ENCODE measurements at places on chromosomes 3 and 15.

- no peak for DNase-seq
Measured at GRCh38 chr15:68488966-68489365, 57.0 kb upstream of the ITGA11 start.

- no peak for DNase-seq
Measured at GRCh38 chr3:184545769-184546168, 15.8 kb upstream of the EPHB3 start.

GRCh38 chr3:134336587-134336986, 37.7 kb downstream of the AMOTL2 start:
- no peak for DNase-seq

DNA sequence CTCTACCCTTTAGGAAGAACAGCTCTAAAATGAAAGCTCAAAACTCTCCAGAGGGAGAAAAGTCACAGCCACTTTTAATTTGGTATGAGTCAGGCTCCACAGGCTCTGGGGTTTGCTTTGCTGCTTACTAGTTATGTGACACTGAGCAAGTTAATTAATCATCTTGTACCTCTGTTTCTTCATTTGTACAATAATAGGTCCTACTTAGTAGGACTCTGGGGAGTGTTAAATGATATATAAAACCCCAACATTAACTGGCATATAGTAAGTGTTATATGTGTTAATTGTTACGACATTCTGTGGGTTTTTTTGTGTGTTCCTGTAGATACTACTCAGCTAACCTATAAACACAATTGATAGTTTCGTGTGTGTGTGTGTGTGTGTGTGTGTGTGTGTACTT, 6.6 kb downstream of the ACKR2 start:
- DNase-seq: no peak

GRCh38 chr3:141436180-141436579, 50.6 kb upstream of the RASA2 start:
- no peak for DNase-seq

DNA sequence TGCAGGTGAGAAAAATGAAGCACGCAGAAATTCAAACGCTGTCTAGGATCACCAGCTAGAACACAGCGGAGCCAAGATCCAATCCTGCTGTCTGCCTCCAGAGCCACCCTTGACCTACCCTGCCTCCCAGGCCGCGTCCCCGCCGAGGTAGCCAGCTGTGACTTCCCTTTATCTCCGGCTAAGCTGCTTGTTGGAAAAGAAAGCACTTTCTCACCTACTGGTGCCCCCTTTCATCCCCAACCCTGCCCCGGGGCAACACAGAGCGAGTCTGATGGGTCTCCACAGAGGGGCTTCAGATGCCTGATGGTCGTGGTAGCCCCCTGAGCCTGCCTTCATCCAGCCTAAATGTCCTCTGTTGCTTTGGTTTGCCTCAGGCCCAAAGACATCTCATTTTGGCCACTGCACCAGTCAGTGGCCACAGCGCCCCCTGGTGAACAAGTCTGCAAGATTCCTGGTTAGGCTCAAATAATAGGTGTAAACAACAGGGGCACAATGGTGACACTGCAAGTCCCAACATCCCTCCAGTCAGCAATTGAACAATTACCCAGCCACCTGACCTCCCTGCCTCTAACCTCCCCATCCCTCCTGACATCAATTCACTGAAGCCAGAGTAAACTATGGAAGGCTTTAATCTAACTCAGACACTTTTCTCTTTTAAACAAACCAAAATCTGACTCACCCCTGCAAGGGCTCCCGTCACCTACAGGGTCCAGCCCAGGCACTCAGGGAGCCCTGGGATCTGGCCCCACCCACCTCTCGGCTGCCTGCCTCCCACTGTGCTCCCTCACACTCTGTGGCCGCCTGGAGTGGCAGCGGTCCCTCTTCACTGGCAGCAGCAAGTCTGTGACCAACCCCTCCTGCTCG, 27.3 kb upstream of the BCL2L10 start:
- DNase-seq: peak; percentile 30

GRCh38 chr3:122245513-122246174, 62.2 kb downstream of the CASR start:
- DNase-seq: no peak

DNA sequence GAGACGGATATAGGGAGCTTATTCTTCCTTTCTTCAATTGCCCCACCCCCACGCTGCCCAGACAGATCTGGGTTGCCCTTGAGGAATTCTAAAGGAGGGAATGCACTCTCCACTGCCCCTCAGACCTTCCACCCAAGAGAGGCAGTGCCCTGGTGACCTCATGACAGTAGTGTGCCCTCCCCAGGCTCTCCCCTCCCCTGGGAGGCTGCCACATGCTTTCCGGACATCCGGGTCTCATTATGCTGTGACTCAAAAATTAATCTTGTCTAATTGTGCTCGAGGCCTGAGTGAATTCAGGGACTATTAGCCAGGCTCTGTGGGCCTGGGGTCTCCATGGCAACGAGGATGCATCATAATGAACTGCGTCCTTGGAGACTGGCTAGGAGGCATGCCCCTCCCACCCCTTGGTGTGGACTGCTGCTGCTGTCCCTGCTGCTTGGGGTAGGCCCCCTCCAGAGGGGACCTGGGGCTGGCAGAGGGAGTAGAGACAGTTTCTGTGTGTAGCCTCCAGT, 20.8 kb downstream of the CORO2B start:
- DNase-seq: no peak

GRCh38 chr15:52255935-52256334, 39.7 kb downstream of the MYO5C start:
- DNase-seq: no peak

DNA sequence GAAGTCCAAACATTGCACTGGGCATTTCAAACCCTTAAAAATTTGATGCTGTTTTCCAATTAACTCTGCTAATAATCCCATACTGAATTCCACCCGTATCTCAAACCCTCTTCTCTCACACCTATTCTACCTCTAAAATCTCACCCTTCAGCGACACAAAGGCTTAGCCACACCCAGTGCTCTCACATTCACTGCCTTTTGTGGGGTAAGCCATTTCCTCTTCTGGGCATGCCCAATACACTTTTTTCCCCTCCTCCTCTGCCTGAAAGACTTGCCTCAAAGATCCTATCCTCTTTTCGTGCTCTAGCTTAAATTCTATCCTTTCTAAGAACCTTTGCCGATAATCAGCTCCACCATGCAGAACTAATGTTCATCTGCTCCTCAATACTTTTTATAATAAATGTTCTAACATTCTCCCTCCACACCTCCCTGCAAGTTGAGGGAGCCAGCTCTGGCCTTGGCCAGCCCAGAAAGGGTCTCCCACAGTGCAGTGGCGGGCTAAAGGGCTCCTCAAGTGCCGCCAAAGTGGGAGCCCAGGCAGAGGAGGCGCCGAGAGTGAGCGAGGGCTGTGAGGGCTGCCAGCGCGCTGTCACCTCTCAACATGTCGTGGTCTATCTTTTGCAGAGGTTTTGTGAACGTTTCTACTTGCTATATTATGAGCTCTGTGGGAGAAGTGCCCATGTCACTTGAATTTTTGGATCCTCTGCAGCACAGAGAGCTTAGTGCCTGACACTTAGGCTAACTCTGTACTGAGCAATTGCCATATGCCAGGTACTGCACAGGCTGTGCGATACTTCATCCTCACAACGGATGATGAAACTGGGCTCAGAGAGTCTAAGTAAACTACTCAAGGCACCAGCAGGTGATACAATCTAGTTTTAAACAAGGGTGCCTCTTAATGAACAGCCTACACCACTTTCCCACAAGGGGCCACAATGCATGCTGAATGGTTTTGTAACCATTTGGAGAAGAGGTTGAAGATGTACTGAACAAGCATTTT, 53.6 kb upstream of the BCL6 start:
- DNase-seq: no peak

DNA sequence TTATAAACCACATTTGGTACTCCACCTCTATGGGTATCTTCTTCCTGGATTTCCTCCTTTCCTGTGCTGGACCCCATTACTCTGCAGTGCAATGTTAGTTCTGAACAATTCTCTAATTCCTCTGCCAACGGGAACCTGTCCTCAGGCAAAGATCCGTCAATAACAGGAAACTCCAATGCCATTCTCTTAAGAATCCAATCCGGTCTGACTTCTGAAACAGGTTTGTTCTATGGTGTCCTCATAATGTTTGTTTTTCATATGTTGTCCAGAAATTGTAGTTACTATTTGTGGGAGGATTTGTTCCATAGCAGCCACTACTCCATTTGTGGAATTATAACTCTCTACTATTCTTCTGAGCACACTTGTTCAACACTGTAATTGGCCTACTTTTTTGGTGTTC, 112.7 kb downstream of the TBL1XR1 start:
- DNase-seq: no peak

- DNase-seq: no peak
Measured at GRCh38 chr3:58092521-58092920, 84.3 kb downstream of the FLNB start.

DNA sequence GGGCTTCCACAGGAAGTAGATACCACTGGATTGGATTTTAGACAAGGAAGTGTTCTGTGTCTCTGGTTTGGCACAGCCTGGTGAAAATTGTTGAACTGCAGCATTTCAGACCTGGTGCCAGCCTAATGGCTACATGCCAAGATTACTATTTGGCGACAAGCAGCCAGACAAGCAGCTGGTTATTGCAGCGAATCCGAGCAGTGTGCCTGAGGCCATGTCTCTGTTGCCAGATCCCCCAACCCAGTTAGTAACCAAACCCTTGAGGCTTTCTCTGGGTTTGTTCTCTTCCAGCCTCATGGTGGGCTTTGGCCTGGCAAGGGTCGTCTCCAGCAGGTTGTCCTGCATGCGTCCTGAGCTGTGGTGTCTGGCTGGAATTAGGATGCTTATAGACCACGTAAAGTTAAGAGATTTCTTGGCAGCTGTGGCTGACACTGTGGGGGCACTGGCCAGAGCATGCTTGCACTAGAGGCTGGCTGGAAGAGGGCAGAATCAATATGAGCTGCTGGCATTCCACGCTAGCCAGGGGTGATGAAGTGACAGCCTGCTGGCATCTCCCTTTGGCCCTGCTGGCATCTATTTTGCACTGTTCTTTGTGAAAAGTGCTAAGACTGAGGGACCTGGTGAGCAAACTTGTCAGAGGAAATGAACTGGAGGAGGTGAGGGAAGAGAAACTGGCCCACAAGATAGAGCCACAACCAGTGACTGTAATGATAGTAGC, 172.6 kb downstream of the RBMS3 start:
- DNase-seq: no peak

DNA sequence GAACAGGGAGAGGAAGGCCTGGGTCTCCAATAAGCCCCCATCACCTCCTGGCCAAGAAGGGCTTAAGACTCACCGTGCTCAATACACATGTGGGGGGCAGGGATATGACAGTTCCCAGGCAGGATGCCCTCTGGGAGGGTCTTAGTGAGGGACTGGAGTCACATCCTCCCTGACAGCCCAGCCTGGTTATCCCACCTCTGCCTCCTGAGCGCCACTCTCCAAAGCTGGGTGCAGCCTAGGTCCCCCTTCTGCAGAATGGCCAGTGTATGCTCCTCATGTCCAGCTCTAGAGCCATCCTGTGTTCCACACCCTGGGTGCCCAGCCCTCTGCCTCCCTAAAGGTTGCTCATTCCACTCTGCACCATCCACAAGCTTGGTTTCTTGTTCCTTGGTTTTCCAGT, 1.2 kb upstream of the SHISA5 start:
- no peak for DNase-seq

DNA sequence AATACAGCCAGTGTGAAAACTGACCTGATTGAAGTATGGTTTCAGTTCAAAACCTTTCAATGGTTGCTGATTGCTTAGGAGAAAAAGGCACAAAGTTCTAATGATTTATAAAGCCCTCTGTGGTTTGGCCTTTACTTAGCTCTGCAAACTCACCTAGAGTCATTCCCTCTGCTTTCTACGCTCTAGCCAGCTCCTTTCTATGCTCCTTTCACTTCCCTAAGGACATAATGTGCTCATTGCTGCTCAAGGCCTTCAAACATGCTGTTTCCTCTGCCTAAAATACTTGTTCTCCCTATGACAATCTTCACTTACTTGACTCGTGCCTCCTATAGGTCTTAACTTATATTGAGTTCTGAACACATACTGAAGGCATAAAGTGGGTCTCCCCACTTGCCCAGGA, 19.0 kb downstream of the RPL39L start:
- DNase-seq: no peak

DNA sequence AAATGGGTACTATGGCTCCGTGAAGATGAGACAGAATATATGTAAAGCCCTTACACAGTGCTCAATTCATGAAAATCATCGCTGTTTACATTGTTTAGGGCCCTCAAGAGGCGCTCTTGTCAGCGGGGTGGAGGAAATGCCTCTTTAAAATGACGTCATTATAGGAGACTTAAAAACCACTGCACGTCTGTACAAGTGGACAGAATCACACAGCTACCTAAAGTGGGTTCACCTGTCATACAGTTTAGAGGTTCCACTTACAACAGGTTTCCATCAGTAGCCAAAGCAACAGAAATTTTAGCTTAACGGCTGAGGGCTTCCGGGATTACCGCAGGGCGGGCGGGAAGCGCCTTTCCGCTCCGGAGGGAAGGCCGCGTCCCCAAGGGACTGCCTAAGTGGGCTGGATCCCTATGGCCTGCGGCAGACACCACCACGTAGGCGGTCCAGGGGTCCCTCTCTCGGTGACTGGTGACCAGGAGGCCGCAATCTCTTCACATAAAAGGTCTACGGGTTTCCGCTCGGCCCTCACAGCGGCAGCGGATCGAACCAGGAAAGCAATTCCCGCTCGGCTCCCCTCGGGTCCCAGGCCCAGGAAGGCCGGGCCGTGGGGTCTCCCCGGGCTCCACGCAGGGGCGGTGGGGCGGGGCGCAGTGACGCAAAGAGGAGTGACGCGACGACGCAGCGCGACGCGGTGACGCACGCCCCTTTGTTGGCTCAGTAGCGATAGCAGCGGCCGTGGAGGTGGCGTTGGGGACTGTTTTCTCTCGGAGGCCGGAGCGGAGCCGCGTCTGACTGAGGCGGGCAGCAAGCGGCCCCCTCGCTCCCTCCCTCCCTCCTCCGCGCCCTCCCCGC, at the start of gene ARIH1:
Gene ARIH1, plus strand, starts transcription at position 717 of the 852 bp plus-strand sequence. CDS start 310 bp downstream, outside the sequence.
- DNase-seq: peak; percentile 94

DNA sequence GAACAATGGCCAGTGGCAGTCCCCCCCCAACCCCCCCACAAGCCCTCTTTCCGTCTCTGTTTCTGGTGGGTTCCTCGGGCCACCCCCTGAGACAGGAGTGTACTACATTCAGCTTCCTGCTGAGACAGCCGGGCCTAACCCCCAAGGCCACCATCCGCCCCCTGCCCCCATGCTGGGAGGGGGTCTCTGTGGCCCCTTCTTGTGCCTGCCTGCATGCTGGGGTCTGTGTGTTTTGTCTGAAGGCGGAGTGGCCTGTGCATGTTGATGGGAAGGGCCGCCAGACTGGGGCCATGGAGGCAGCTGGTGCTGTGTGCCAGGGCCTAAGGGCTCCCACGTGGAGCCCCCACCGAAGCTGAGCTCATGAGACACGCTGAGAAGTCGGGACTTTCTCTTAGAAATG, 26.6 kb downstream of the PLXNA1 start:
- DNase-seq: no peak

- no peak for DNase-seq
Measured at GRCh38 chr3:13548696-13549622, at the start of gene FBLN2. Gene FBLN2 (plus strand): TSS chr3:13549125. CDS start chr3:13570356, 21,231 bp downstream.

Measured in activated CD8-positive, alpha-beta memory T cell treated with anti-CD3 and anti-CD28 coated beads for 4 hours (primary cell).